ENCODE measurements at places on chromosomes 7 and 10. TPM values are rescaled to one million over a fixed set of nuclear protein-coding genes. Genes with fewer than 3 reads are reported as not detected.
A peak's percentile ranks its signal among the peaks of the same experiment; 100 is the strongest.

Gene MUC3A
- total RNA-seq = not detected

- no peak overlapping the region for H3K4me3 ChIP-seq
- H3K4me1 ChIP-seq = peaks cover 24% of the 10 kb centered on the region
- peaks cover 5% of the 10 kb centered on the region for H3K36me3 ChIP-seq
- H3K27me3 ChIP-seq = no peaks in the 10 kb centered on the region
- H3K27ac ChIP-seq = peak overlapping the region; percentile 1
These were observed 17.7 kb upstream of the PPIF start for GRCh38 chr10:79329529-79329928.

DNA sequence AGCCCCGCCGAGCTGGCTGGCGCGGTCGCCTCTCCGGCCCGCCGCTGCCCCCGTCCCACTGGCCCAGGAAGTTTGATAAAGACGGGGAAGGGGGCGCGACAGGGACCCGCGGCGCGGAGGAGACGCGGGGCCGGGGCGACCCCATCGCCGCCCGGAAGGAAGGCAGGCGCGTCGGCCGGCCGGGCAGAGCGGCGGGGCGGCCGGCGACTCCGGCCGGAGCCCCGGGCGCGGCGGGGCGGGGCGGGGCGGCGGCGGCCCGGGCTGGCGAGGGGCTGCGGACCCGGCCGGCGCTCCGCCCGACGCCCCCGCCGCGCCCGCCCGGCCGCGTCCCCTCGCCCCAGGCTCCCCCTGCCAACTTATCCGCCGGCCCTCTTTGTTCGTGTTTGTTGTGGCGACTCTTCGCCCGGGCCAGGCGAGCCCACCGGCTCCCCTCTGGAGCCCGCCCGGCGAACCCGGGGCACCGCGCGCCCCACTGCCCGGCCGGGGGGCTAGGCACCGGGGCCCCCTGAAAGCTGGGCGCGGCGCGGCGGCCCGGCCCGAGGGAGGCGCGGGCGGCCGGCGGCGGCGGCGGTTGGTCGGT is 571 bp downstream of the KDM7A start:
- peak overlapping the region; percentile 83 for H3K27ac ChIP-seq
- peaks cover 11% of the 10 kb centered on the region for H3K27me3 ChIP-seq
- H3K4me3 ChIP-seq = peak overlapping the region; percentile 85
- DNase-seq = no peak
- peaks cover 37% of the 10 kb centered on the region for H3K4me1 ChIP-seq

GRCh38 chr7:31488562-31489203 is 25.2 kb upstream of the ITPRID1 start:
- no peaks in the 10 kb centered on the region for H3K4me1 ChIP-seq
- H3K27ac ChIP-seq = no peak overlapping the region
- no peak overlapping the region for H3K4me3 ChIP-seq
- no peaks in the 10 kb centered on the region for H3K27me3 ChIP-seq

All from activated naive CD8-positive, alpha-beta T cell treated with anti-CD3 and anti-CD28 coated beads for 36 hours (primary cell).